ENCODE measurements at places on chromosomes 7 and 10.

DNA sequence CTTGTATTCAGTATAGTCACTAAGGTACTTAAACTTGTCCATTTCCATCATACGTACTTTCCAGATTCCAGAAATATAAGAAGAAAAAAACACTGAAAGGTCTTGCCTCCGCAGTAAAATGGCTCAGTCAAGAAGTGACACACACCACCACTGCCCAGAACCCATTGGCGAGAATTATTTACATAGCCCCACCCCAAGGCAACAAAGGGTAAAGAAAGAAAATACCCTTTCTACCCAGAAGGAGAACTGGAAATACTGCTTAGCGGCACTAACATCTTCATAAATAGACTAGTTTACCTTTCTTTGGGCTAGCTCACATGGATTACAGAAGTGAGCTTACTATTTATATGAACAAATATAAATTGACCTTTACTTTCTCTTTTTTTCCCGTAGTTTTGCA, 194.0 kb downstream of the PPP1R9A start:
- DNase-seq = no peak

DNA sequence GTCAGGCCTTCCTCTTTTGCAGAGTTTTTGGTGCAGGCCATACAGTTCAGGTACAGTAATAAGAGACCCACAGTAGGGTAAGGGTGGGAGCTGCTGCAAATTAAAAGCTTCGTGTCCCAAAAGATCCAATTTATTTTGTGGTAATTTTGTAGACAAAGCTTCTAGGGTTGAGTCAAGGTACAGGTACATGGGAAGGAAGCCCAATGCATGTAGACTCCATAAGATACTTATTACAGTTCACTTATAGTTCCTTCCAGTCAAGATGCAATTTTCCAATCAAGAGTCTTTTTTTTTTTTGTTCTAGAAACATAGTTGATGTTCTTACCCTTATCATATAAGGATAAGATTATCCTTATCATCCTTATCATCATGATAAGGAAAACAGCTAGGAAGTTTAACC, at the start of gene TAS2R4:
Gene TAS2R4, plus strand, starts transcription at position 301 of the 400 bp plus-strand sequence. CDS start 1,815 bp downstream, outside the sequence.
- DNase-seq = no peak

GRCh38 chr7:128168667-128169210, 72.3 kb upstream of the LEP start:
- DNase-seq = peak; percentile 22

- DNase-seq = no peak
These were observed 29.0 kb upstream of the IL6 start for GRCh38 chr7:22697876-22698606.

GRCh38 chr10:124493214-124493882, 31.7 kb downstream of the LHPP start:
- no peak for DNase-seq

GRCh38 chr7:48108959-48109847, 20.1 kb downstream of the UPP1 start:
- peak; percentile 14 for DNase-seq

DNA sequence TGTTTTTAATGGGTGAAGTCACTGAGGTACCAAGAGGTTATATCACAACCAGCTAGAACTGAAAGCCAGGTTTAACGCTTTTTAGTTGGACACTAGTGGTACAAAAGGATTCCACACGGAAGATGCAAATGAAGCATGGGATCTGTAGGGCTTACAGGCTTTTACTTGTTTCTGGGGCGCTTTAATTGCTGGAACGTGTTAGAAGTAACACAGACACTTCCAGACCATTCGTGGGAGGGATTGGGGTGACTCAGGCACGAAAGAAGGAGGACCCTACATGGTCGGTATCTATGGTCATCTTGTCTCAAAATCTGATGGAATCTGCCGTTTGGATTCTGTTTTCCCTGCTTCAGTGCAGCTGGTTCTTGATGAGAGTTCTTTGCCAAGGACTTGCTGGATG, 1.0 kb downstream of the YKT6 start:
- DNase-seq = no peak

GRCh38 chr7:371119-371778, 81.3 kb downstream of the FOXL3 start:
- no peak for DNase-seq

GRCh38 chr10:103921248-103921647, 3.3 kb upstream of the STN1 start:
- DNase-seq = no peak

GRCh38 chr10:130470286-130470685, 334.1 kb downstream of the GLRX3 start:
- DNase-seq = no peak

DNA sequence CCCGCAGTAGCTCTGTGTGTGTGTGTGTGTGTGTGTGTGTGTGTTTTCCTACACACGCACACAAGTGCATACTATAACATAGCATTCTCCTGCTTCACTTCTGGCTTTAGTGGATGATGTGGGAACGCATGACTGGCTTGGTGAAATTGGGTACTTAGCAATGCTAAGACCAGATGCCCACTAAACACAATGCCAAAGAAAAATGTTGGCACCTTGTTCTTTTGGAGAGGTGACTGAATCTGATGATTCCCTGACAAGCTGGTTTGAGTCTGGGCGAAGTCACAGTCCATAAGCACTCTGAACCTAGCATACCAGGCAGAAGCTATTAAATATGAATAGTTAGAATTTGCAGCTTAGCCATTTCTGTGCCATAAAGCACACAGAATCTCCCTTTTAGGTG, 68.0 kb upstream of the CDCA7L start:
- DNase-seq = no peak

DNA sequence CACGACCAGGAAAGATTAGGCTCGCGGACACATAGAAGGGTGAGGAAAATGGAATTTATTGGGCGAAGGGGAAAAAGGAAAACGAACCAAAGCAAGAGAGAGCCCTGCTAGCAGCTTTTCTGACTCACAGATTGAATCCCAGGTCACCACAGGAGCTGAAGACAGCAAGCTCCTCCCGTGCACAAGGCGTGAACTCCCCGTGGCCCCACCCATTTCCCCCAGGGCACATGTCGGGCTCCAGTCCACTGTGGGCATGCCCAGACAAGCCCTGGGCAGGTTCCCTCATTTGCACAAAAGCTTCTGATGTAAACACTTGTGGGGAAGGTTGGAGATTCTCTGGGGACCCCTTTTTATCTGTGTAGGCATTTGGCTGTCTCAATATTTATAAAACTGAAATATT, 582.4 kb downstream of the SUGCT start:
- DNase-seq = peak; percentile 11

GRCh38 chr10:21022821-21023220, 125.7 kb upstream of the NEBL start:
- no peak for DNase-seq

GRCh38 chr7:972676-973309, 2.6 kb downstream of the COX19 start:
- DNase-seq = no peak

- no peak for DNase-seq
These were observed 716.5 kb upstream of the KCND2 start for GRCh38 chr7:119556436-119556835.

- DNase-seq = no peak
These were observed 40.9 kb upstream of the BTBD16 start for GRCh38 chr10:122230222-122230621.

GRCh38 chr7:95817866-95818640, 45.7 kb downstream of the DYNC1I1 start:
- no peak for DNase-seq

DNA sequence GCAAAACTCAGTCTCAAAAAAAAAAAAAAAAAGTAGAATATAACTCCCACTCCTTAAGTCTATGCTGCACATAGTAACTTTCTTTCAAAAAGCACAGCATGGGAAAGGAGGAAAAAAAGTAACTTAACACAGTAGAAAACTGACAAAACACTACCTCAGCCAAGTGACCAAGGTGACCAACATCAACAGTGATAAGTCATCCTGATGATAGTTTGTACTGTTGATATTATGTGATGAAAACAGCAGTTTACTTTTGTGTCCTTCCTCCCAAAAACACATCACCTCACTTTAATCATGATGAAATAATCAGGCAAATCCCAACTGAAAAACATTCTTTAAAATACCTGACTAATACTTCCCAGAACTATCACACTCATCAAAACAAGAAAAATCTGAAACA, 29.3 kb upstream of the MAT1A start:
- no peak for DNase-seq

DNA sequence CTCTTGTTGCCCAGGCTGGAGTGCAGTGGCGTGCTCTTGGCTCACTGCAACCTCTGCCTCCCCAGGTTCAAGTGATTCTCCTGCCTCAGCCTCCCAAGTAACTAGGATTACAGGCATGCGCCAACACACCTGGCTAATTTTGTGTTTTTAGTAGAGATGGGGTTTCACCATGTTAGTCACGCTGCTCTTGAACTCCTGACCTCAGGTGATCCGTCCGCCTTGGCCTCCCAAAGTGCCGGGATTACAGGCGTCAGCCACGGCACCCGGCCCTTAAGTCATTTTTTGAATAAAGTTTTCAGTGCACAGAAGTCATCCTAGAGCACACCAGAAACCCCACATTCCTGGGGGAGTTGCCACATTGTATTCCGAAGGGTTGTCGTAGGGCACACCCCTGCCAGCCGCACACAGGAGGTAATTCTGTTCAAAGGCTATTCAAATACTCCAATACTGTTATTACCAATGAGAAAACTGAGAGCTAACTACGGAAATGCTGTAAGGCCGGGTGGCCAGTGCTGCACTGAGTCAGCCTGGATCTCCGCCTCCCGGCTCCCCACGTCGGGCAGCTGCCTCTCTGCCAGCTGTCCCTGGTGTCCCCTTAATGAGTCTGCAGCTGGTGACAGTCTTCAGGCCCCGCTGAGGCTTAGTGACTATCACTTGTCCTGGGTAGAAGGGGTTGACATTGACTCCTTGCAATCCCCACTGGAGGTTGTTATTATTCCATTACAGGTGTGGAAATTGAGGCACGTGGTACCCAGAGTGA, 8.6 kb upstream of the RFC2 start:
- no peak for DNase-seq

DNA sequence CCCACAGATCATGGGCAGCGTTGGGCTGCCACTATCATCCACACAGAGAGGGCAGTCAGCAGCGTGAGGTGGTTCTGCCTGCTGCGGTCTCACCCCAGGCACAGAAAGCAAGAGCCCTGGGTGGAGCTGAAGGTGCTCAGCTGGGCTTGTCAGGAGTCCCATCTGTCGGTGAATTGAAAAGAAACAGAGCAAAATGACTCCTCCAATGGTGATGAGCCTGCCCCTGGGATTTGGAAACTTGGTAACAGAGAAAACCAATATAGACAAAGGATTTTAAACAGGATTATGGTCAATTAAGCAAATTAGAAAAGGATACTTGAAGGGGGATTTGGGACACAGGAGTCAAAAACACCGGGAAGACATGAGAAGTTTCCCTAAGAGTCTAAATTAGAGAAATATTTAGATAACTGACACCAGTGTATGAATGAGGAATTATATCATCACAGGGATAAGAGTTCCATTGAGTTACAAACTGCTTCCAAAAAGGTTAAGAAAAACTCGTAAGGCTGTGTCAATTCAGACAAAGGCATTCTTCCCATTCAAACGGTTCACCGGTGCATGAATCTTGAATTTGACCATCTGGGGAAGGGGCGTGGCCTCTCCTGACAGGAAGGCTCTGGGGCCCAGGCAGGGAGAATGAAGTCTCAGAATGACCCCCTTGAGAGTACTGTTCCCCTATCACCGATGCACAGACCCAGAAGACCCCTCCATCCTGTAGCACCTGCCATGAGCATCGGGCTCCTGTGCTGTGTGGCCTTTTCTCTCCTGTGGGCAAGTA, 70.0 kb upstream of the PRSS58 start:
- DNase-seq = no peak

DNA sequence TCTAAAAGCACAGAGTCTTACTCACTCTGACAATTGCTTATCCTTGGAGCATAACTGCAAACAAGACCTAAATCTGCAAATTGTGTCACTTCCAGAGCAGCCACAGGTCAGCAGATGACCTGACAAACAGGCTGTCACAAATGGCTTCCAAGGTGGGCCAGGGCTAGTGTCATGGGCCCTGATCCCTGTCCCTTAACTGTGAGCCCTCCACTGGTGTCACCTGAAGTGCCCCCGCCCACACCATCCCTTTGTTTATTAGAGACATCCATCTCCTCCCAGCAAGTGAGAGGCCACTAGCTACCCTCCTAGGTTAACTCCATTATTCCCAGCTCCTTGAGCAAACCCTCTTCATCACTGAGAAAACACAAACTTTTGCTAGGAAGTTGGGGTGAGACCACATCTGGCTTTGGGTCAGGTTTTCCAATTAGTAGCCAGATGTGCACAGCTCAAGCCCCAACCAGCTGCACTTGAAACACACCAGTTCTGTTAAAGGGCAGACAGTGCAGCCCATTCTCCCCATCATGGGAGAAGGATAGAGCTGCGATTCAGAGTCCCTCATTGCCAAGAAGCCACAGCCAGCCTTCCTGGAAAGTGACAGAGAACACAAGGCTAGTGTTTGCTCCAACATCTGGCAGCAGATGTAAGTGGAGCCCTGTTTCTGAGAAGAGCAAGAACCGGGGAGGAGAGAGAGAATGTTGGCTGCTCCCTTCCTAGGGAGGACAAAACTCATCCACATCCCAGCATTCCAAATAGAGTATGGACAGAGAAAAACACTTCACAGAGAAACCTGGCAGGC, 75.7 kb upstream of the NANOS1 start:
- no peak for DNase-seq

GRCh38 chr7:26614503-26614902, 249.9 kb downstream of the SKAP2 start:
- no peak for DNase-seq

DNA sequence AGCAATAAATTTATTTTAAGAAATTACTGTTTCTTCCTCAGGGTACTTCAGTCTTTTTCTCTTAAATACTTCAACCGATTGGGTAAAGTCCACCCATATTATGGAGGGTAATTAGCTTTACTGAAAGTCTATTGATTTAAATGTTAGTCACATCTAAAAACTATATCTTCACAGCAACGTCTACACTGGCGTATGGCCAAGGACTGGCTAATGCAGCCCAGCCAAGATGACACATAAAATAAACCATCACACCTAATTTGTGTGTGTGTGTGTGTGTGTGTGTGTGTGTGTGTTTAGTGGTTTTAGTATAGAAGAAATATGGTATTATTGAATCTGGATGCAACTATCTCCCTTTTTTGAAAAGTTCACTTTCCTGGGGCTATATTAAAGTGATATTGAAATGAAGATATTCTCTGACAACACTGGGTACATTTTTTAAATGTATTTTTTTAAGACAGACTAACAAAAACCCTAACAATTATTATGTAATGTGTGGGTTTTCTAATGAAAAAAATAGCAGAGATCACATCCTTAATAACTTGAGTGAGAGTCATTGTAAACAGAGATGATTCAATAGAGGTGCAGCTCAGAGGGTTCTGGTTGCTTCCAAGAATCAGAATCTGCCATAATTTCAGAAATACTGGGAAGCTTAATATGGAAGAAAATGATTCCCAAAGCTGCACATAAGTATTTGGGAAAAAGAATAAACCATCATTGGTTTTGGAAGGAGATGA, 584.2 kb upstream of the MBL2 start:
- DNase-seq = no peak

DNA sequence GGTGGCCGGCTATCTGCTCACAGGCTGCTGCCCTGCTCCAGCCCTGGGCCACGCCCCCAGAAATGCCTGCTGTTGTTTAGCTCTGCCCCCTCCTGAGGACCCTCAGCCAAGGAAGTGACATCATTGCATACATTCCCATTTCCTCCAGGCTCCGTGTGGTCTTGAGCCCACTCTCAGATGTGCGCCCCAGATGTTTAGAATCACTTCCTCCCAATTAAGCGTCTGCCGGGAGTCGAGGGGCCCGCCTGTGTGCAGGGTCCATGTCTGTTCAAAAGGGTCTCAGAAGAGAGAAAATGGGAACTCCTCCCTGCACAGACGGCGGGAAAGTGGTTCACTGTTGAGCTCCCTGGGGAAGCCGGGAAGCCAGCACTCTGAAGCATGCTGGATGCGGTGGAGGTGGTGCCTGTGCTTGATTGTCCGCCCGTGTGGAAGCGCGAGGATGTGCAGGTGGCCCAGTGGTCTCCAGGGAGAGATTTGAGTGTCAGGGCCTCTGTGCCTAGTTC, 116.9 kb upstream of the PPIF start:
- DNase-seq = no peak
